Tongue (tissue), 3 donors: ENCODE measurements at places on chromosomes 16 and 17. TPM values are rescaled to one million over a fixed set of nuclear protein-coding genes. Genes with fewer than 3 reads are reported as not detected.

DNA sequence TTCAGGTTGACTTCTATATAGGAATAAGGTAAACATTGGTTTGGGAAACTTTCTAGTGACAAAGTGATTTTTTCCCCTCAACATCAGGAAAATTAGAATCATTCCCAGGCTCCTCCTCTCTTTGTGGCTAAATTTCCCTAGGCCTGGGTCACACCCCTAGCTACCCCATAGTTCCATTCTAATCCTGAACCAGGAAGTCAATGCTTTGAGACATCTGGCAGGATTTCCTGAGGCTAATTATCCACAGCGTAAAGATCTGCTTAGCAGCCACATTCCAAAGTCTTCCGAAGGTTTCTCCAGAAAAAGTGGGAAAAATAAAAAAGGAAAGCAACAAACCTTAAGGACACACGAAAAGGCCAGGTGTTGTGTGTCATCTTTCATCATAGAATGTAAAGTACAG is 60.3 kb upstream of the CORO6 start:
- peak; percentile 32 for DNase-seq

DNA sequence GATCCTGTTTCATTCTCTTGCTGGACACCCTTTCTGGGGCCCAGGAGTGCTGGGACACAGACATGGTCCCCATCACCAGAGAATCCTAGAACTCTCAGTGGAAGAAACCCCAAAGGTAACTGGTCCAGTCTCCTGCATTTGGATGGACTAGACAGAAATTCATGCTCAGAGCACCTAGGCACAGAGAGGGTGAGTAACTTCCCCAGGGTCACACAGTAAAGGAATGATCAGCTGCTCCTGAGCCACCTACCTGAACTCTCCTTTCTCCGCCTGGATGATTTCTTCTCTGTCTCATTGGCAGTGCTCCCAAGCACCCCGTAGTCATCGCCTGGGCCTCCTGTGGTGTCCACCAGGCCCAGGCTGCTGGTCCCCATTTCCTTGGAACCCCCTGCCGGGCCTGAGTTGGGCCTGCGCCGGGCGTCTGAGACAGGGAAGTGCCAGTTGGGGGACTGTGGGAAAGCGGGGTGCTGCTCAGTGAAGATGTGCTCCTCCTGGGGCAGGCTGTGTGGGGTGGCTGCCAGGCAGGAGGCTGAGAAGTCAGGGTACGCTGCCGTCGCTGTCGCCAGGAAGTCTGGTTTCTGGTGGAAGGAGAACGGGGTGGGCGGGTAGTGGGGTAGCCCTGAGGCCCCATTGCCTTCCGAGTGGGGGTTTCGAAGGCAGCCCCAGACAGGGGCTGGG is 767 bp downstream of the MEOX1 start:
- DNase-seq: no peak

DNA sequence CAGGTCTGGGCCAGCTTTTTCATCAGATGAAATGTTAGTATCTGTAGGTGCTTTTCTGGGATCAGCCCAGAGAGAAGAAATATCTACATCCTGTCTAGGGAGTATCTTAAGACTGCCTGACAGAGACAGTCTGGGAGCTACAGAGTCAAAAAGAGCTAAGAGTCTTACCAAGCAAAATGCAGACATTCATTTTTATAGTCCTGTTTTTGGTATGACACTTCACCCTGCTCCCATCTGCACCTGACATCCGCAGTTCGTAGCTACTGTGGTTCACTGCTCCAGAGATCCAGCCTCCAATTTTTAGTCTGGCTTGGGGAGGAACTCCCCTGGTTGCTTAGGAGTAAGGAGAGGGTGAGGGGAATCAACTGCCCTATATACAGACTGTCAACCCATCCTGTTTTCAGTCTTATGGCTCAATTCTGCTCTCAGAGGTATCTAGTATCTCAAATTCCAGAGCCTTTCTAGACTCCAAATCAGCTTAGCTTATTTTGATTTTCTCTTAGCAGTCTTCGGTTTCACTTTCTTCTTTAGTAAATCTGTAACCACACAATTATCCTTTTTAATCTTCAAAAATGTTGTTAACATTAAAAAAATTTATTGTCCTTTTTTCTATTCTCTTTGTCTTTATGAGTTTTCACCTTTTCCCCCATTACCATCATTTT is 97.8 kb downstream of the TMEM100 start:
- DNase-seq: no peak

DNA sequence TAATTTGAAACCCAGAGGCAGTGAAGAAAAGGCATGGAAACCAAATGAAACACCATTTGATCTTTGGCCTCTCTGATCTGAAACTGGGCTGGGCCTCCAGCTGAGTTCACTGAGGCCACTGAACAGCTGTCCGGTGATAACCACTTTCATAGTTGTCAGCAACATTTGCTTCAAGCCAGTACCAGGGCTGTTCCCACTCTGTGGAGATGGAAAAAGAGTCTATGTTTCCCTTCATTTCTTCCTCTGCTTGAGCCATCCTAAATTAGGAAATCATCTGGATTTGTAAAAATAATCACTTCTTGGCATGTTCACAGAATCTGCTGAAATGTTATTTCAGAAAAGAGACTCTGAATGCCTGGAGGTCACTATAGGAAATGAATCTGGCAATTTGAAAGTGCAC is 119.3 kb downstream of the STX8 start:
- peak; percentile 66 for DNase-seq

DNA sequence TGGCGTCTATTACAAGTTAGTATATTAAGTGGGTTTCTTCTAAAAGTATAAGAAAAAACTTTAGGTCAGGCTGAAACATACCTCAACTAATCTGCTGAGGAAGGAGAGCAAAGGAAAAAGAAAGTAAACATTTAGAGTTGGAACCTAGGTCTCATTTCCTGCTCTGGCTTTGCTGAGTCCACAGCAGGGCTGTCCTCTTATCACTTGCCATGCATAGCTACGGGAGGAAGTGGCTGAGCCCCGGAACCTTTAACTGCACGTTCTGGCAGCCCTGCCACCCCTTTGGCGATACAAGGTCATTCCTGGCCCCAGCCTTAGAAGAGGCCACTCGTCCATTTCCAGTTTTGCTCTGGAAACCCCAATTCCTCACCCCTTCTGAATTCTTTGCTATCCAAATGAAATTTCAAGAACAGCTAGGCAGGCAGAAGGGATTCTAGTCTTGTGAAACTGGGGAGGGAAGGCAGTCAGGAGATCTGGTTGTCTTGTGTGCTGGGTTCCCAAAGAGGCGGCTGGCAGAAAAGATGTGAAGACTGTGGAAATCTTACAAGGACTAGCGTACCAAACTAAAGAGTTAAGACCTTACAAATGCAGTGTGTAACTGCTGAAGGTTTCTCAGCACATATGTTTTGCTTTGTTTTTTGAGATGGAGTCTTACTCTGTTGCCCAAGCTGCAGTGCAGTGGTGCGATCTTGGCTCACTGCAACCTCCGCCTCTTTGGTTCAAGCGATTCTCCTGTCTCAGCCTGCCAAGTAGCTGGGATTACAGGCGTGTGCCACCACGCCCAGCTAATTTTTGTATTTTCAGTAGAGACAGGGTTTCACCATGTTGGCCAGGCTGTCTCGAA is 19.1 kb downstream of the WIPI1 start:
- DNase-seq: no peak

- DNase-seq: peak; percentile 56
These were observed 19.2 kb downstream of the SDK2 start for GRCh38 chr17:73625006-73625405.

GRCh38 chr16:55499951-55500529 is 8.8 kb upstream of the LPCAT2 start:
- peak; percentile 67 for DNase-seq

DNA sequence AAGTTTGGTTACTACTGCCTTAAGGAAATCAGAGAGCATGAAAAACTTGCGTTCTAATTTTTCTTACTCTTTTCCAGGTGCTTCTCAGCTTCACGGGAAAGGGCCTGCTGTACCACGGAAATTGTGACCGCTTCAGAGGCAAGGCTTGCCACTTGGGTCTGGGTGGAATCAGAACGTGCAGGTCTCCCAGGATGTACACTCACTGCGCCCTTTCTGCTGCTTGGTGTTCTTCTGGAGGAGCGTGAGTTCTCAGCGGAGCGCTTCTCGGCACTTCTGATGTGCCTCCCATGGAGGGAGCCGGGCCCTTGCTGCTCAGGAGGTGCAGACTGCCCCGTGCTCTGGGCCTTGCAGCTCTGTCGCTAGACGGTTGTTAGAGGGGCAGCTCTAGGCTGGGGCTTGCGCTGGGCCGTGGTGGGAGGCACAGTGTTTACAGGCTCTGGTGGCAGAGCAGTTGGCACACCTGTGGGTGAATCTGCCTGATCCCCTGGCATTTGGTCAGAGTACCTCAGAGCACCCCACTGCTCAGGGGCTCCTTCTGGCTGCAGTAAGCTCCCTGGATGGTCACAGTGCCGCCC is 32.8 kb downstream of the UBN1 start:
- DNase-seq: no peak

- DNase-seq: no peak
These were observed 4.4 kb downstream of the BAHCC1 start for GRCh38 chr17:81399481-81400153.

DNA sequence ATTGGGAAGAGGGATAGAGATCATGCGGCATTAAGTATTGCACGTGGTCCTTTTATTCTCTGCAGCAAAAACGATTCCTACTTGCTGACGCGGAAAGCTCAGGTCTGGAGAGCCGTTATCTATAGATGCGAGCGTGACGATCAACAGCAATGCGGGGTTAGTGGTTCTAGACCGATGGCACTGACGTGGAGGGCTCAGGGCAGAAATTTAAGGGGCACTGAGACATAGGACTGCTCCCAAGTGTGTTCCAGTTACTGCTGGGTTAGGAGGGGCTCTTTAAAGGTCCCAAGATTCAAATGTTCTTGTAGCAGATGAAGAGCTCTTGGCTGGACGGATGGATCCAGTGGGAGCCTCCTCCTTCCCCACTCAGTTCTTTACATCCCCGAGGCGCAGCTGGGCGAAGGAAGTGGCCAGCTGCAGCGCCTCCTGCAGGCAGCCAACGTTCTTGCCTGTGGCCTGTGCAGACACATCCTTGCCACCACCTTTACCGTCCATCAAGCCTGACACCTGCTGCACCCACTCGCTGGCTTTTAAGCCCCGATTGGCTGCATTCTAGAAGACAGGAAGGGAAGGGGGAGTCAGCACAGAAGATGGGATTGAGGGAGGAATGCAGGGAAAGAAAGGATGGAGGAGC is 732 bp upstream of the EXOSC6 start:
- no peak for DNase-seq

DNA sequence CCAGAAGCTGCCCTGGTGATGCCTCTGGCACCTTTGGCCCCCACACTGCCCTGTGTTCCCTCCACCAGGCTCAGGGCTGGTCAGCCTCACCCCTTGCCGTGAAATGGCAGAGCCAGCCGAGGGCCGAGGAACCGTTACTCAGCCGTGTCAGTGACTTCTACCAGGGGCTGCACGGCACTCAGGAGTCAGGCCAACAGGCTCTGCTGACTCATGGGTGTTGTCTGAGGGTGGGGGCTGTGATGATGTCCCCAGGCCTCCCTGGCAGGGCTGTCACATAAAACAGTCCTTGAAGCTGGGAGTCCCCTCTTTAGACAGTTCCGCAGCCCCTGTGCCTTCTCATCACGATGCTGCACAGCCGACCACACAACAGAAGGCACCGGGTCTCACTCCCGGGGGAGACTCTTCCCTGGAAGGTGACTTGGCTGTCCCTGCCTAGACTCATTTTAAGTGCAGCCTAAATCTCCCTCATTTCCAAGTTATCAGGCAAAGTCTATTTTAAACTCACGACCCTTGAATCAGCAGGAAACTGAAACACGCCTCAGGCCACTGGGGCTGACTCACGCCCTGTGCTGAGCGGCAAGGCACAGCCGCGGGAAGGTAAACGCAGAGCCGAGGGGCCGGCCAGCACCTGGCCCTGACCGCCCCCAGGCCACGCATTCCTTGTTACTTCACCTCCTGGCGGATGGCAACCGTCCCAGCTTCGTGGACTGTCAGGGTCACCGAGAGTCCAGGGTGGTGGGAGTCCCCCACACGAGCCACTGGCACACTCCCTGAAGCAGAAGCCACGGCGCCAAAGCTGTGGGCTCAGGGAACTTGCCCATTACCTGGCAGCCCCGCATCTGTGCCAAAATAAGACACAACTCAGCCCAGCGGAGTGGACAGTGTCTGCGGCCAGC is 102.6 kb downstream of the ZNF778 start:
- DNase-seq: no peak

DNA sequence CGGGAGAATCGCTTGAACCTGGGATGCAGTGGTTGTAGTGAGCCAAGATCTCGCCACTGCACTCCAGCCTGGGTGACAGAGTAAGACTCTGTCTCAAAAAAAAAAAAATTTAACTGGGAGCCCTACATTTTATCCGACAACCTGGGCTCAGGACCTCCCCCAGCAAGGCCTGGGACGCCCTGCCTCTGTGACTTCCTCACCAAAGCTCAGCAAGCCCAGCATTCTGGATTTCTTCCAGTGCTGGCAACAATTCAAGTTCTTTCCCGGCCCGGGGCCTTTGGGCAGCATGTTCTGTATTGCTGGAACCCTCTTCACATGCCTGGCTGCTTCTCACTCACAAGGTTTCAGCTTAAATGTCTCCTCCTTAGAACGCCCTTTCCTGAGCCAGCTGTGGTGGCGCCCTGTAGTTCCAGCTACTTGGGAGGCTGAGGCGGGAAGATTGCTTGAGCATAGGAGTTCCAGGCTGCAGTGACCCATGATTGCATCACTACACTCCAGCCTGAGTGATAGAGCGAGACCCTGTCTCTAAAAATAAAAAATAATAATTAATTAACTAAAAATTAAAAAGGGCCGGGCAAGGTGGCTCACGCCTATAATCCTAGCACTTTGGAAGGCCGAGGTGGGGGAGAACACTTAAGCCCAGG is 15.9 kb upstream of the MEIOB start:
- DNase-seq: no peak

GRCh38 chr17:19003543-19004420 is 782 bp downstream of the FAM83G start:
- DNase-seq: peak; percentile 37

DNA sequence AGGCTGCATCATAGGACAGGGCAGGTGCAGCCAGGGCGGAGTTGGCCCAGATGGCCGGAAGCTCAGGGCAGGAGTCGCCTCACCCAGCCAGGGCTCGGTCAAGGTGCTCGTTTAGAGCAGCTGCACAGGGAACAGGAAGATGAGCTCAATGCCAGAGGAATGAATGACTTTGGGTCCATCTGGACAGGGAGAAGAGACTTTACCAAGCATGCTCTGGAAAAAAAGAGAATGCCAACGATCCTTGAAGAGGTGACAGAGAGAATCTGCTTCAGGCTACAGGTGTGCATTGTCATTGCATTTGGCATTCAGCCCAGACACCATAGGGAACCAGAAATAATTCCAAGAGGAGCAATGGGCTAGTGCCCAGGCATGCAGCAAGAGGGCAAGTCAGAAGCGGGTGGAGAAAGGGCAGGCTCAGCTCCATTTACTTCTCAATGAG is 6.7 kb upstream of the MPP3 start:
- DNase-seq: no peak

DNA sequence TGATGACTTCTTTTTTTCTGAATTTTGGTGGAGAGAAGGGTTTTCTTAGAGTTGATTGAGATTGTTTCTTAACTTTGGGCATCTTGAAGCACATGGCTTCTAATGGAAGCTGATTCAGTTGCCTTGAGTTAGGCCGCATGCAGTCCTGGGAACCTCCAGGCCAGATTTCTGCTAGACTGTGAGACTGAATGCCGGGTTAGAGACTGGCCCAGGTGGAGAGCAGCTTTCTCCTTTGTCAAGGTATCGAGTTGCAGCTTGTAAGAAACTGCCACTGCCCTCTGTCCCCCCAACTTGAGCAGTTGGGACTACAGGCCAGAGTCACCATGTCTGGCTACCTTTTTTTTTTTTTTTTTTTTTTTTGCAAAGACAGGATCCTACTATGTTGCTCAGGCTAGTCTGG is 77.6 kb downstream of the CLEC16A start:
- DNase-seq: no peak

GRCh38 chr17:79537686-79538085 is 73.2 kb downstream of the RBFOX3 start:
- DNase-seq: no peak

GRCh38 chr16:83969771-83970429 is 1.9 kb downstream of the NECAB2 start:
- DNase-seq: no peak

ACE gene
- total RNA-seq: 9.6 TPM

TRAPPC2L gene
- 17.1 TPM for total RNA-seq
